ENCODE measurements at places on chromosomes 7 and 10. TPM values are rescaled to one million over a fixed set of nuclear protein-coding genes. Genes with fewer than 3 reads are reported as not detected.

Gene OPN1SW
- not detected for total RNA-seq

Gene NPFFR1
- total RNA-seq = 0.31 TPM

Gene CLDN4
- 0.31 TPM for total RNA-seq

Gene NEUROG3
- not detected for total RNA-seq

Gene C10orf53
- not detected for total RNA-seq

Gene GHRHR
- total RNA-seq = not detected

Gene LRRC17
- 27.0 TPM for total RNA-seq

Gene HTR5A
- total RNA-seq = 0.62 TPM

Gene TRPV5
- 0.31 TPM for total RNA-seq

Gene PAPSS2
- total RNA-seq = 3.1 TPM

Gene LAMTOR4
- 22.6 TPM for total RNA-seq

Gene PVRIG
- total RNA-seq = not detected

Gene CRHR2
- total RNA-seq = 1.1 TPM

Gene PWWP2B
- 5.6 TPM for total RNA-seq

Gene LIPF
- not detected for total RNA-seq

Gene HOXA5
- not detected for total RNA-seq

Gene TFEC
- 2.2 TPM for total RNA-seq

Gene FAM131B
- 91.1 TPM for total RNA-seq

Gene SUN1
- total RNA-seq = 154 TPM

Gene TMEM139
- 0.31 TPM for total RNA-seq

Gene TAS2R4
- 4.5 TPM for total RNA-seq

Gene KLLN
- total RNA-seq = 0.62 TPM

Gene MET
- 65.5 TPM for total RNA-seq

Gene FANK1
- 2.5 TPM for total RNA-seq

Gene NPSR1
- not detected for total RNA-seq

Gene TCAF2
- total RNA-seq = 0.78 TPM

Gene RASA4B
- 12.8 TPM for total RNA-seq

Gene PEX1
- 79.9 TPM for total RNA-seq

Gene ELN
- total RNA-seq = 10.9 TPM

Gene WNT8B
- not detected for total RNA-seq

Gene PRKG1
- 24.2 TPM for total RNA-seq

Gene CTNNA3
- total RNA-seq = 1.7 TPM

Gene SFTPA1
- total RNA-seq = 0.16 TPM

Gene NUTM2E
- total RNA-seq = 0.78 TPM

Gene C7orf57
- 0.78 TPM for total RNA-seq

Gene GSTO2
- 0.62 TPM for total RNA-seq

Data from occipital lobe (tissue), 3 donors.